Urinary bladder (tissue), 4 donors: ENCODE measurements at places on chromosomes 7 and 10.

- DNase-seq: no peak
Measured at GRCh38 chr7:33698041-33698440, 207.3 kb upstream of the BMPER start.

- DNase-seq: no peak
Measured at GRCh38 chr10:127527891-127528290, 21.2 kb upstream of the NPS start.

DNA sequence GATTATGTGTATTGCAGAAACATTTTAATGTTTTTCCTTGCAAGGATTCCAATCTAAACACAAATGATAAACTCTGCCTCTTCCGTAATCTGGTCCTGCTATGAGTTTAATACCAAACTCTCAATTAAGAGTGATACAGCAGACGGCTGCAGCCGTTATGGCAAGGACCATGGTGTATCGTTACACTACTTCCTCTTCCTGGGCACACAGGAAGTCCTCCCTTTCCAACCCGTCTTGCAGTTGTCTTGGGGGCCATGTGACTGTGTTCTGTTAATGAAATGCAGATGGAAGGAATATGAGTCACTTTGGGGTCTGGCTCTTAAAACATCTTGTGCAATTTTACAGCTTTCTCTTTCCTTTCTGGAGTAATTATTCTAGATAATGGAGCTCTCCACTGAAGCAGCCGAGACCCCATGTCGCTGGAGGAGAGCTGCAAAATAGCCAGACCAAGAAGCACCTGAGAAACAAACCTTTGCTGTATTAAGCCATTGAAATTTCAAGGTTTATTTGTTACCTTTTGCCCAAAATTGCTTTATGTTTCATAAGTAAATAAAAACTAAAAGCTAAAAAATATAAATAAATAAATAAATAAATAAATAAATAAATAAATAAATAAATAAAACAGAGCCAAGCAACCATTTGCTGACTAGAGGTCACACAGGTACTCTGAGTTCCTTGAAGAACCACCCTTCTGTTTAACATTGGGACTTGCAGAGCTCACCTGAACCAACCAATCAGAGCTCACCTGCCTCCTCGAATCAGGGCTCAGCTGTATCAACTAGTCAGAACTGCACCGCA, 74.7 kb downstream of the FRMPD2 start:
- DNase-seq: no peak

GRCh38 chr7:108071551-108071950, 58.6 kb downstream of the LAMB4 start:
- DNase-seq: no peak

GRCh38 chr10:5550250-5550545, 25.4 kb downstream of the CALML3 start:
- no peak for DNase-seq
